ENCODE measurements at places on chromosomes 16 and 17.
A peak's percentile ranks its signal among the peaks of the same experiment; 100 is the strongest.

DNA sequence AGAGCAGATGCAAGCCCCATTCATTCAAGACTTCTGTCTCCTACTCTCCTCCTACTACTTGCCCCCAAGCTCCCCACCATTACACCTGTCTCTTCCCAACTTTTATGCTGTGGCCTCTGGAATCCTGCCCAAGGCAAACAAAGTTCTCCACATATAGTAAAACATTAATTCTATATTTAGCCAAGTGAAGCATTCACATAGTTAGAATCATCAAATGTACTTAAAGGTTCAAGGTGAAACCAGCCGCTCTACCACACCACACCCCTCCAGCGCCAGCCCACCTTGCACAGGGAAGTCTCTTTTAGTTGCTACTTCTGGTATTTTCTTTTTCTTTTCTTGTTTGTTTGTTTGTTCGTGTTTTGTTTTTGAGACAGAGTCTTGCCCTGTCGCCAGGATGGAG lies 25.4 kb upstream of the GUCY2D start:
- DNase-seq = no peak

DNA sequence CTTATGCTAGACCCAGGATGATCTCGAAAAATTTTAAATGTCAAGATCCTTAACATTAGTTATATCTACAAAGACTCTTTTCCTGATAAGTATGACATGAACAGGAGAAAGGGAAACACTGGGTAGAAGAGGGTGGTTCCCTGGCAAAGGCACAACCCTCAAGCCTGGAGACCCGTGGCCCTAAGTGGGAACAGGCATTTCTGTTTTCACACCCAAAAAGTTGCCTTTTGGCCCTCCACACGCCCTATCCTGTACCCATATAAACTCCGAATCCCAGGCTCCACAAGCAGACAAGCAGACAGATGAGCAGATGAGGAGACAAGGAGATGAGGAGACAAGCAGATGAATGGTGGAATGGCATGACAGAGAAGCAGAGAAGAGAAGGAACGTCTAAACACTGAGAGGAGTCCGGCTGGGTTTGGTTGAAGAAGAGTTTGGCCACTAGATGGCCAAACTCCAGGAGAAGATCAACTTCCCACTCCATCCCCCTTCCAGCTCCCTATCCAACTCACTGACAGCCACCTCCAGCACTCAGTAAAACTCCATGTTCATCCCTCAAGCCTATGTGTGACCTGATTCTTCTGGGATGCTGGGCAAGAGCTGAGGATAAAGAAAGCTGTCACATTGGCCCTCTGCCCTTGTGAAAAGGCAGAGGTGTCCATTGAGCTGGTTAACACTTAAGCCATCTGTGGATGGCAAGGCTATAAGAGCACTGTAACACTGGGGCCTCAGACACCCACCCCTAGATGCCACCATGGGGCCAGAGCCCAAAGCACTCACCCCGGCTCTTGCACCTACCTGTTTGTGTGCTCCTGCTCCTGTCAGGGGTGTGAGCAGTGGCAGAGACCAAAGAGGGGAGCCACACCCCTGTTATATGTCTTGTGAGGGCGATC lies 139.6 kb upstream of the FAM20A start:
- DNase-seq = no peak

DNA sequence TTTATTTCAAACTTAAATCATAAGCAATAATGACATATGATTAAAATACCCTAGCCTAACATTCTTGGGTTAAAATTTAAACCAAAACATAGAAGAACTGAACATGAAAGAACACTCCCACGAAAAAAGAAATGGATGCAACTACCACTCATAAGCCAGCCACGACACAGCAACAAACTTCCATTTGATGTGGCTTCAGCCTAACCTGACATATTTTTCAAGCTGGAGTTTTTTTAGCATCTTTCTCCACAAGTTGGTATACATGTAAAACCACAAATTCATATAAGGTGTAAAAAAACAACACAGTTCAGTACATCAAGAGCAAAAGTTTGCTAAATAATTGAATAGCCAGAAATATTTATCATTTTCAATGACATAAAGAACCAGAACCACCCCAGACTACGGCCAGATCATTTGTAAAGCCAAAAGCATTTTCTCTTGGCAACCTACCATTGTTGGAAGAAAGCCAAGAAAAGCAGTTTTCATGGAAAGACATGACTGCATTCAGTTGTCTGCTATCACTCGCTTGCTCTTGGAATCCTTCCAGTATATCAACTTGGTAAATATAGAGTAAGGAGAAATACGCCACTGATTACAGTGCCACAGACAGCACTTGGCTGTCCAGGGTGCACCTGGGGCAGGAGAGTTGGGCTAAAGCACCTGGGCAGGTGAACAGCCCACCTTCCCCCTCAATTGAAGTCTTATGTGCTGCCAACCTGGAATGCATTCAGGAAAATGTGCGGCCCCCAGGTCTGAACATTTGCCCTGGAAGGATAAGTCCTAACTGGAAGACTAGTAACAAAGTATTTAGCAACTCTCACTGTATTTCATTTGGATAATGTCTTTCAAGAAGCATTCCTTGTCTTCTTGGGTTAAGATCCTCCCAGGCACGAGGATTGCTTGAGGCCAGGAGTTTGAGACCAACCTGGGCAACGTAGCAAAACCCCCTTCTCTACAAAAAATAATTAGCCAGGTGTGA lies 60.5 kb downstream of the CREBBP start:
- no peak for DNase-seq

DNA sequence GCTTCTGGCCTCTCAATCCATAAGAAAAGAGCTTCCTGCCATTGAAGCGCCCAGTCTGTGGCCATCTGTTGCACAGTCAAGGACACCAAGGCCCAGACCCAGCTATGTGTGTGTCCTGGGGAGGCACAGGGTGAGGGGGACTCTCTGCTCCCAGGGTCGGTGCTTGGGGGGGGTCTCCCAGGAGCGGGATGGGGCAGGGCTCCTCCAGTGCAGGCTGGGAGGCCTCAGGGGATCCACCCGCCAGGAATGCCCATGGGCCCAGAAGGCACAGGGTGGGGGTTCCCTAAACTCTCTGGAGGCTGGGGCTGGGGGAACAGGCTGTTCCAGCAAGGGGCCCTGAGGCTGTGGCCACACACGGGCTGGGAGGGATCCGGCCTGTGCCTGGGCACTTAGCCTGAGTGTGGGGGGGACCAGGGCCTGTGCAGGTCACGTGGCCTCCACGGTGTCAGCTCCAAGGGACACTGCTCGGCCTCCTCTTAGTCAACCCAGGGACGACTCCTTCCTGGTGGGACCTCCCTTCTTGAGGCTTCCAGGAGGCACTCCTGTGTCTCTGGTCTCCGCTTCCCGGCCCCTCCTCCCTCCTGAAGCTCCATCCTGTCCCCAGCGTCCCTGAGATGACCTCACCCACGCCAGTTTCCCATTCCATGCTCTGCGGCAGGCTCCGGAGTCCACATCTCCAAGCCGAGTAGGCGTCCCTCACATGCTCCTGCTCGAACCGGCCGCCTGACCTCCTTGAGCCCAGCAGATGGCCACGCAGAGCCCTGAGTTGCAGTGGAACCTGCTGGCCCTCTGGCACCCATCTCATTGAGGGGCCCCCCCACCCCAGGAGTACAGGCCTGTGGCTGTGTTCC lies 23.1 kb upstream of the BAHCC1 start:
- DNase-seq = no peak

GRCh38 chr16:9328411-9328810 lies 237.0 kb downstream of the HAPSTR1 start:
- no peak for DNase-seq

- DNase-seq = peak; percentile 78
Measured at GRCh38 chr17:1039511-1040215, 42.7 kb downstream of the TIMM22 start.

- DNase-seq = no peak
Measured at GRCh38 chr16:25110387-25110947, 1.1 kb upstream of the LCMT1 start.
